ENCODE measurements at places on chromosomes 11 and 22. TPM values are rescaled to one million over a fixed set of nuclear protein-coding genes. Genes with fewer than 3 reads are reported as not detected.

Gene PATE2
- polyA plus RNA-seq: not detected

Gene ADORA2A
- polyA plus RNA-seq: 6.1 TPM

Gene MRGPRX3
- not detected for polyA plus RNA-seq

Gene GRAMD1B
- 18.2 TPM for polyA plus RNA-seq

Gene MS4A12
- not detected for polyA plus RNA-seq

Gene SORL1
- polyA plus RNA-seq: 15.2 TPM

Gene CD6
- polyA plus RNA-seq: 0.24 TPM

Gene OR8D4
- not detected for polyA plus RNA-seq

Gene CHRNA10
- 0.39 TPM for polyA plus RNA-seq

Gene EMID1
- 25.5 TPM for polyA plus RNA-seq

Gene HORMAD2
- not detected for polyA plus RNA-seq

Gene DRG1
- 93.3 TPM for polyA plus RNA-seq

Gene BUD13
- 11.7 TPM for polyA plus RNA-seq

Gene RTN4R
- 2.5 TPM for polyA plus RNA-seq

Gene KCNJ11
- polyA plus RNA-seq: 3.6 TPM

Gene MS4A6A
- 16.7 TPM for polyA plus RNA-seq

Gene MRGPRF
- 19.0 TPM for polyA plus RNA-seq

Gene VWCE
- 0.32 TPM for polyA plus RNA-seq

Gene CPT1A
- 51.3 TPM for polyA plus RNA-seq

Gene CSF2RB
- 1.0 TPM for polyA plus RNA-seq

Gene NPAT
- 2.5 TPM for polyA plus RNA-seq

Gene KCNQ1
- 49.4 TPM for polyA plus RNA-seq

Gene BIRC3
- 3.9 TPM for polyA plus RNA-seq

Gene SLC17A6
- polyA plus RNA-seq: not detected

Gene PHETA2
- 6.3 TPM for polyA plus RNA-seq

Gene ZNF214
- polyA plus RNA-seq: 3.2 TPM

Gene SPI1
- 7.3 TPM for polyA plus RNA-seq

Gene VSIG10L2
- polyA plus RNA-seq: not detected

Gene MMP12
- polyA plus RNA-seq: not detected

Gene OR51E2
- 0.95 TPM for polyA plus RNA-seq

Gene P2RX6
- 1.6 TPM for polyA plus RNA-seq

Gene BAIAP2L2
- 27.8 TPM for polyA plus RNA-seq

Gene MTMR2
- polyA plus RNA-seq: 17.4 TPM

Gene TRIM22
- polyA plus RNA-seq: 11.5 TPM

Gene NEFH
- 1.7 TPM for polyA plus RNA-seq

Gene HBB
- polyA plus RNA-seq: 10.9 TPM

Gene RFPL3
- not detected for polyA plus RNA-seq

Gene PCNX3
- 13.6 TPM for polyA plus RNA-seq

Gene CCDC15
- 0.22 TPM for polyA plus RNA-seq

Gene COA4
- polyA plus RNA-seq: 177 TPM

Gene FOLR3
- 65.0 TPM for polyA plus RNA-seq

Gene NOX4
- 370 TPM for polyA plus RNA-seq

Data from kidney (tissue), 22 donors.